CD4-positive, alpha-beta T cell treated with Interleukin-1 beta for 1 hour (primary cell): ENCODE measurements at places on chromosomes 11 and 22.
A peak's percentile ranks its signal among the peaks of the same experiment; 100 is the strongest.

- no peak for DNase-seq
Measured at GRCh38 chr22:22318723-22319465, 74.3 kb downstream of the VPREB1 start.

DNA sequence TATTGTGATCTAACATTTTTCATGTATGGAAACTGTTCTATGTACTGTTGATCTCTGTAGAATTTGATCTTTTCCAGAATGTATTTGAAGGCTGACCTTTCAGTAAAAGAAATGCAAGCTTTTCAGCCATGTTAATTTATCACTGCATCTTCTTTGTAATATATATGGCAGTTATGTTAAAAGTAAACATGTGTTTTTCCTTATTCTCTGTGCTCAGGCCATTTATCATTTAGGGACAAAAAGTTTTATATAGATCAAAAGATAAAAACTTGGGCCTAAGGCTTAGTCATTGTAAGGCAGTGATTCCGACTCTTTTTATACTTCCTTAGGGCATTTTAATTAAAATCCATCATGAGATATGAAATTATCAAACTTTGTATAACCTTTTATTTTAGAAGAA is 48.7 kb downstream of the KDM2A start:
- DNase-seq = no peak

GRCh38 chr11:10283991-10284390 is 10.0 kb downstream of the SBF2 start:
- DNase-seq = no peak

DNA sequence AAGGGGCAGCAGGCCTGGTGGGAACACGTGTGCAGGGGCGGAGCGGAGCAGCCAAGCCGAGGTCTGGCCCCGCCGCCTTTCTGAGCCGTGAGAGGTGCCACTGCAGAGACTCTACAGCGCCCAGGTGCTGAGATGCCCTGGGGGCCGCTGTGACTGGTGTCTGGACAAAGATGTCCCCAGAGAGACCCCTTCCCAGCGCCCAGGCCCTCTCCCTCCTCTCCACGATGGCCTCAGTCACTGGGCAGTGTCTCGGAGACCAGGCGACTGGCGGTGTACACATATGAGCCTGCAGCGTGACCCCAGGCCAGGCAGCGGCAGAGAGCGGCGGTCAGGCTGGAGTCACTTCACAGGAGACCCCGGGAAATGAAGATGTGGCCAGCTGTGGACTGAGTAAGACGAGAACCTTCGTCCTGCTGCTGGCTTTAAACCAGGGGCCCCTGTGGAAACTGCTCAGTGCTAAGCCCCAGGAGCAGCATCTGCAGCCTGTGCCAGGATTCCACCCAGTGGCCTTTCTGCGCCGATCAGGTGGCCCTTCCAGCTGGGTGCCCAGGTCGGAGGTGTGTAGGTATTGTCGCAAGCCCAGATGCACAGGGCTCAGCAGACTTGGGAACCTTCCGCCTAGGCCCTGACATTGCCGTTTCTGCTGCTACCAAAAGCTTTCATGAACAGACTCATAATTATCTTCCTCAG is 34.7 kb downstream of the MOB2 start:
- no peak for DNase-seq

GRCh38 chr11:12831471-12832202 is 157.4 kb downstream of the TEAD1 start:
- DNase-seq = no peak

DNA sequence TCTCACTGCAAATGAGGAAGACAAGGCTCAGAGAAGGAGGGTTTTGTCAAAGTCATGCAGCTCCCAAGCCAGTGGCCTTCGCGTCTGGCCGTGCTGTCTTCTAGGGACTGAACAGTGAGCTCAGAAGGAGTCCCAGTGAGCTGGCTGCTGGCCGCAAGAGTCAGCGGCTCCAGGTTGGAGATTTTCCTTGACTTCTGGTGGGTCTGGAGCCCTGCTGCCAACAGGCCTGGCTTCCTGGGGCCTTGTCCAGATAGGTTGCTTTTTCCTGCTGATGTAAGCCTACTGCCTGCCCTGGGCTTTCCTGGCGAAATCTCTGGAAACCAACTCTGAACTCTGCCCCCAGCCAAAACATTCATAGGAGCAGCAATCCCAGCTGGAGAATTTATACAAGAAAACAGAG is 272.7 kb upstream of the CADM1 start:
- DNase-seq = no peak

GRCh38 chr11:116257092-116257491 is 515.7 kb downstream of the BUD13 start:
- DNase-seq = no peak

GRCh38 chr11:111604392-111605009 is 2.3 kb downstream of the SIK2 start:
- DNase-seq = no peak

GRCh38 chr11:94147433-94147845 is 18.8 kb downstream of the PANX1 start:
- DNase-seq = no peak

DNA sequence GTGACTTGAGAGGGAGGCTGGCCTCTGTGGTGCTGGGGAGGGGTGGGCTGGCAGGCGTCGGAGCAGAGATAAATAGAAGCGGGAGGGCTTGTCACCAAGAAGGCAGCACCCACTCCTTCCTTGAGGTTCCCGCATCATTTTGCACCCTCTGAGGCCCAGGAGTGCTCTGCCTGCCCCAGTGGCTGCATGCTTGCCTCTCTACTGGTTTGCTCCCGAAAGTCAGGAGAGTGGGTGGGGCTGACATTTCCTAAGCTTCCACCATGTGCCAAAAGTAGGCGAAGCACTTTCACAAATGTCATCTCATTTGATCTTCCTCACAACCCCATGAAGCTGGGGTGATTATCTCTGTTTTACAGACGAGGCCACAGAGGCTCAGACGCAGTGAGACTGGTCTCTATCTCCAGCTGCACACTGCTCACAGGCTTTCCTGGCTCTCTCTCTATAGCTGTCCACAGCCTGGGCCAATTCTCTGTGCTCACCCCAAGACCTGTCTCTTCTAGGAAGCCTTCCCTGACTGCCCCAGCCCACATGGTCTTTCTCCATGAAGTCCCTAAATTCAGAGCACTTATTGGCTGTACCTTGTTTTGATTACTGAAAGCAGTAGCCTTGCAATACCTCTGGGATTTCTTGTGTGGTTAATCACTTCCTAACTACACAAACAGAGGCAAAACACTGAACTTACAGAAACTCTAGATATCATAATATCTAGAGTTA is 2.6 kb upstream of the UCP3 start:
- peak; percentile 69 for DNase-seq

GRCh38 chr11:1553808-1554594 is 18.1 kb downstream of the DUSP8 start:
- DNase-seq = no peak

DNA sequence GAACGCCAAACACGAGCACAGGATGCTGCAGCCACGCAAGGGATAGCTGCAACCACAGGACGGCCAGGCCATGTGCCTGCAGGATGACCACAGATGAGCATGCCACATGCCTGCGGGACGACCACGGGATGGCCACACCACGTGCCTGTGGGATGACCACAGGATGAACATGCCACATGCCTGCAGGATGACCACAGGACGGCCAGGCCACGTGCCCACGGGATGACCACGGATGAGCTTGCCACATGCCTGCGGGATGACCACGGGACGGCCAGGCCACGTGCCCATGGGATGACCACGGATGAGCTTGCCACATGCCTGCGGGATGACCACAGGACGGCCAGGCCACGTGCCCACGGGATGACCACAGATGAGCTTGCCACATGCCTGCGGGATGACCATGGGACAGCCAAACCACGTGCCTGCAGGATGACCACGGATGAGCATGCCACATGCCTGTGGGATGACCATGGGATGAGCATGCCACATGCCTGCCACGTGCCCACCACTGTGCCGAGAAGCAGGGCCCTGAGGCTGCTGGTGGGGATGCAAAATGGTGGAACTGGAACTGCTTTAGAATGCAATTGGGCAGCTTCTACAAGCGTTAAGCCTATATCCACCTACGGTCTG is 12.8 kb upstream of the MOB2 start:
- DNase-seq = no peak

- DNase-seq = no peak
Measured at GRCh38 chr11:62202910-62203309, 5.6 kb upstream of the SCGB2A1 start.

DNA sequence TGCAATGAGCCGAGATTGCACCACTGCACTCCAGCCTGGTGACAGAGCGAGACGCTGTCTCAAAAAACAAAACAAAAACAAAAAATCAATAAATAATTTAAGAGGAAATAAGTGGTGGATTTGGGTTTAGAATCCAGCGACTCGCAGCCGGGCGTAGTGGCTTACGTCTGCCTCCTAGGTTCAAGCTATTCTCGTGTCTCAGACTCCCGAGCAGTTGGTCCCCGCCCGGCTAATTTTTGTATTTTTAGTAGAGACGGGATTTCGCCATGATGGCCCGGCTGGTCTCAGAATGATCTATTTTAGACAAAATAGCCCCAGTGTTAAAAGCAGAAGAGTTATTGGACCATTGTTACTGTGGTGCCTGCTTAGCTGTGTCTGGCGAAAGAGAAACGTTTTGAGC is 29.8 kb downstream of the SNU13 start:
- DNase-seq = no peak

DNA sequence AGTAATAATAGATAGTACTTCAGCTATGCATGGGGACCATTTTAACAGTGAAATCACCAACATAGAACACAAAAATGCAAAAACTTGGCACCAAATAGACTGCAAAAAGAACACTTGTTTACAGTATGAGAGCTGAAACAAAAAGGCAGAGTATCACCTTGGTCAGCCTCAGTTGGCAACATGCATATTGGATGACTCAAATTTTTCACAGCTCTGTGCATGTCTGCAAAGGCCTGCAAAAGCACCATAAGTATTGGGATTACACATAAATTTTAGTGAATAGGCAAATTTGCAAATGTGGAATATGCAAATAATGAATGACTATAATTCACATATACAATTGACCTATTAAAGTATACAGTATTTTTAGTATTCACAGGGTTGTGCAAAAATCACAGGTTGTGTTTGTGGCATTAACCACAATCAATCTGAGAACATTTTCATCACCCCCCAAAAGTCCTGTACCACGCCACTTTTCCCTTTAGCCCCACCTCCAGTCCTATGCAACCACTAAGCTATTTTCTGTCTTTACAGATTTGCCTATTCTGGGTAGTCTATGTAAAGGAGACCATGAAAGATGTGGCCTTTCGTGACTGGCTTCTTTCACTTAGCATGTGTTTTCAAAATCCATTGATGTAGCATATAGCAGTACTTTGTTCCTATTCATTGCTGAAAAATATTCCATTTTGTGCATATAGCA is 47.2 kb downstream of the CCDC15 start:
- DNase-seq = no peak

DNA sequence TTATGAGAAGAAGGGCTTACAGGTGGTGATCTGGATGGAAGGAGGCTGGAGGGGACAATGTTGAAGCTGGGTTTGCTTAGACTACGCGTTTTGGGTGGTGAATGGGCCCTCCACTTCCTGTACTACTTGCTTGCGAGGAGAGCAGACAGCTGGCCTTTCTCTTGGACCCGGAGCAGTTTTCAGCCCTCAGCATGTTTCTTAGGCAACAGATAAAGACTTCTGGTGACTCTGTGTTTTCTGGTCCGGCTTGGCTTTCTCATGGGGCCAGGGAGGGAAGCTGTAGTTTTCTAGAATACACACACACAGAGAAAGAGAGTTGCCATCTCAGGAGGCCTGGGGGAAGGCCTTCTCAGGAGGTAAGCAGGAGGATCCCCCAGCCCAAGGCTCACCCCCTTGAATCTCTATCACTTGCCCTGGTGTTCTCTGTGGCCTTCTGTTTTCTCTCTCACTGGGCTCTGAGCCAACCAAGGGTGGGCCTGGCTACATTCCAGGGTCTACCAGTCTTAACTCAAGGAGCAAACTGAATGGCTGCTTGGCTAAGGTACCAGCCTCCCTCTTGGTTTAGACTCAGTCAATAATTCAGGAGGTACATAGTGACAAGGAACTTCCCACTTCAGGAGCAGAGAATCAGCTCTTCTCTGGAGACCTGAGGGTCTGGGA is 2.4 kb downstream of the CCS start:
- no peak for DNase-seq

- no peak for DNase-seq
Measured at GRCh38 chr11:116148056-116148455, 624.7 kb downstream of the BUD13 start.

DNA sequence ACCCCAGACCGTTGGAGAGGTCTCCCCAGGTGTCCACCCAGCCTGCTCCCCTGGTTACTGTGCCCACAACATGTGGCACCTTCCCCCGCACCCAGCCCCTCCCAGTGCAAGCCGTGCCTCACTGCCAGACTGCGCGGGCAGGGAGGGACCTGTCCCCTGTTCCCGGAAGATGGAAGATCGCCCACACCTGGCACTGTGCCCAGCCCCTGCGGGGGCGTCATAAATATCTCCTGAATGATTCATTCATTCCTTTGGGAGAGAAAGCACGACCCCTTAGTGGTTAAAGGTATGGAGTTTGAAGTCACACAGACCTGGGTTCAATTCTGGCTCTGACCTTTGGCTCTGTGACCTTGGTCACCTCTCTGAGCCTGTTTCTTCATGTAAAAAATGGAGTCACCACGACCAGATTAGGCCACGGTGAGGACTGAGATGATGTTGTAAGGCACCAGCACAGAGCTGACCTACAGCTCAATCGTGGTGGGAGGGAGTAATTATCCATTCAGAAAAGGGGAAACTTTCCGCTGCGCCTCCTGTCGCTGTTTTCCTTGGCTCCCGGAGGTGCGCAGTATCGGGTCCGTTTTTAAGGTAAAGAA is 497 bp upstream of the SYT12 start:
- DNase-seq = no peak

GRCh38 chr22:29596408-29596807 is 7.0 kb upstream of the NF2 start:
- no peak for DNase-seq

- peak; percentile 77 for DNase-seq
Measured at GRCh38 chr11:96242971-96243647, 99.9 kb downstream of the MAML2 start.

- DNase-seq = no peak
Measured at GRCh38 chr11:48006301-48006992, 26.1 kb downstream of the PTPRJ start.

DNA sequence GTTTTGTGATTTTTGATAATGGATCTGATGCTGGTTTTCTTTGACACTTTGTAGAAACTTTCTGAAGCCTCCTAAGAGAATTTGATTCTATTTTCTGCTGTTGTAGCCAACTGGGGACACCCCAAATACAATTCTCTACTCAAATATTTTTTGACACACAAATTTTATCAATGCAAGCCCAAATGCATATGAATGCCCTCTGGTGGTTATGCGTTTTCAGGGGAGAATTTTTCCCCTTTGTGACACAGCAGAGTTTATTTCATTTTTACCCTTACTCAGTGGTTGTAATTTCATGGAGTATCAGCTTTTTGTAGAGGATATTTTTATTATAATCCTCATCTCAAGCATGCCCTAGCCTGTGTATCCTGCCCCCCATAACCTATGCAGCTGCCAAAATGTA is 44.7 kb upstream of the MTMR2 start:
- no peak for DNase-seq
